Stimulated activated CD4-positive, alpha-beta T cell treated with anti-CD3 and anti-CD28 coated beads, Interleukin-1b, Interleukin-23, amount 100 ng/mL, for 48 hours (primary cell): ENCODE measurements at places on chromosomes 11 and 22.
A peak's percentile ranks its signal among the peaks of the same experiment; 100 is the strongest.

GRCh38 chr11:64861227-64861975, 16.9 kb upstream of the CDC42BPG start:
- DNase-seq: no peak

GRCh38 chr11:64858467-64859263, 14.2 kb upstream of the CDC42BPG start:
- peak; percentile 71 for DNase-seq

DNA sequence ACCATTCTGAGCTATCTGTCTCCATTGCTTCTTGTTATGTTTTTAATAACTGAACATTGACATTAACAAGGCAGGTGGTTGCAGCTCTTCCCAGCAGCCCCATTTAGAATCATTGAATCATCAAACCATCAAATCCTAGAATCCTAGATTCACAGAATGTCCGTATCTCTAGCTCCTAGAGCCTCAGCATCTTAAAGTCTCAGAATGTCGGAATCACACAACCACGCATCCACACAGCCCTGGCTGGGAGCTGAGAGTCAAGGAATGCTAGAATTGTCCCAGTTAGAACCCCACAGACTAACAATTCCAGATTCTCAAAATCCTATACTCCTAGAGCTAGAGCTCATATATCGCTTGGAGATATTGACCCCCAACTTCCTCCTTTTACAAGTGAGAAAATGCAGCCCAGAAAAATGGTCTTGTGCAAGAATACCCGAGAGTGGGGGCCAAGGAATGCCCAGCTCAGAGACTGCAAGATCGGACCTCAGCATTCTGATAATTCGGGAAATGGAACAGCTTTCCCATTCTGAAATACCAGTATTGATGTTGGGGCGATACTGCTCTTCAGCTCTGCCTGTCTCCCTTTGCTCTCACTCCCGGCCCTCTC, 38.8 kb downstream of the PDE2A start:
- no peak for DNase-seq

GRCh38 chr11:40291329-40291728, 1168.1 kb downstream of the LRRC4C start:
- DNase-seq: no peak

GRCh38 chr11:121421149-121421901, 30.8 kb upstream of the SORL1 start:
- DNase-seq: no peak

DNA sequence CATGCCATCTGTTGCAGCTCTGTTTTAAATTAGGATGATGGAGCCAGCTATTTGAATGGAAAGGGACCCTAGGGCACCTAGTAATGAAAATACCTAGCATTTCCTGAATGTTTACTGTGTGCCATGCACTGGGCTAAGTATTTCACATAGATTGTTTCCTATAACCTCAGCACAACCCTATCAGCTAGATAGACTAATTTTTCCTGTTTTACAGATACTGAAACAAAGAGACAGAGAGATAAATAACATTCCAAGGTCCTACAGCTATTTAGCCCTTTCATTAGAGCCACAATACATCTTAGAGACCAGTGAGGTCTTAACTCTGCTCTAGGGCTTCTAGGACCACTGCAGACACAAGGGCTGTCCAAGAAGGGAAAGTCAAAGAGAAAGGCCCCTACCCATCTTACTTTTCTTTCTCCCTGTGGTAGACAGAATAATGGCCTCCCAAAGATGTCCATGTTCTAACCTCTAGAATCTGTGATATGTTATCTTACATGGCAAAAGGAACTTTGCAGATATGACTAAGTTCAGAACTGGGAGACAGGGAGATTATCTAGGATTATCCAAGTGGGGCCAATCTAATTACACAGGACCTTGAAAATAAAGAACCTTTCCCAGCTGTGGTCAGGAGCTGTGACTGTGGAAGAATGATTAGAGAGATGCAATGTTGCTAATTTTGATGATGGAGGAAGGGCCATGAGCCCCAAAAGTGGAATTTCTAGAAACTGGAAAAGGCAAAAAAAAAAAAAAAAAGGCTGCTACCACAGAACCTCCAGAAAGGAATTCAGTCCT, 157.0 kb downstream of the CCDC34 start:
- DNase-seq: no peak

GRCh38 chr11:72671152-72672099, 2.8 kb downstream of the PDE2A start:
- DNase-seq: no peak

GRCh38 chr11:63909591-63910506, 7.1 kb downstream of the RCOR2 start:
- no peak for DNase-seq

DNA sequence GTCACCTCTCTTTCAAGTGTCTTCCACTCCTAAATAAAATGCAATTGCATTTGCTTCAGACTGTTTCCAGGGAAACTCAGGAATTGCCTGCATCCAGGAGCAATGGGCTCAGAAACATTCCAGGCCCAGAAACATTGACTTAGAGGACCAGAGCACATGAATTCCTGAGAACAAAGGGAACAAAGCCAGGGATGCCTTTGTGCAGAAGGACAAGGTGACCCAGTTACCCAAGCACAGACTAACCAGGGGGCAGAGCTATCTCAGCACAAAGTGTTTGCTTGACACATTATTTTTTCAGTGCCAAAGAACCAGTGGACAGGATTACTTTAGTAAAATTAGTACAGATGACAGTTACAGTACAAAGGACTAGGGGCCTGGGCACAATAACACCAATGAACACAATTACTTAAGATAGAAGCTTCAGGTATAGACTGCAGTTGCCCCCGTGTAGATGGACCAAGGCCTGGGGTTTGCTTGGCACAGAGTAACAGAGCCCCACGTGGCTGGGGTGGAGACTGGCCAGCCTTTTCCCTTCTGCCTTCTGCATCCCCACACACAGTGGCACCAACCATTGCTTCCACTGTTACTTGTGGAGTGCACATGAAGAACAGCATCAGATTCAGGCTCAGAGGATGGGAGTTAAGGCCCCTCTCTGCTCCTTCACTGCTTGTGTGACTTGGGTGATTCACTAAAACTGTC, 500.8 kb downstream of the INSC start:
- DNase-seq: no peak

- DNase-seq: no peak
Observed at GRCh38 chr22:19663821-19664355, 50.4 kb upstream of the SEPTIN5 start.

GRCh38 chr11:31812383-31813381, 1.6 kb upstream of the PAX6 start:
- DNase-seq: no peak

DNA sequence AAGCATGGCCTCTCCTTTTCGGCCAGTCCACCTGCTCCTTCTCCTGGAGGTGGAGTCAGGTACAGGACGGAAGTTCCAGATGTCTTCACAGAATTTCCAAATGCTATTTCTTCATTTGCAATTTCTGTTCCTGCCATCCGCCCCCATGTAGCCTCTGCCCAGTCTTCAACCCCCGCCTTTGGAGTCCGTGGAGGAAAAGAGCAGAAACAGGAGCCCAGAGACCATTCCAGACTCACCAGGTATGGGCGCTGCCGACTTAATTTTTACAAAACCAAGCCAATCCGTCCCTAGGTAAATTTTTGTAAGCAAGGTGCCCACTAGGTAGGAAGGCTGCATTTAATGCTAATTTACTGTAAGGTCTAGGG, 28.9 kb downstream of the RELT start:
- DNase-seq: no peak

DNA sequence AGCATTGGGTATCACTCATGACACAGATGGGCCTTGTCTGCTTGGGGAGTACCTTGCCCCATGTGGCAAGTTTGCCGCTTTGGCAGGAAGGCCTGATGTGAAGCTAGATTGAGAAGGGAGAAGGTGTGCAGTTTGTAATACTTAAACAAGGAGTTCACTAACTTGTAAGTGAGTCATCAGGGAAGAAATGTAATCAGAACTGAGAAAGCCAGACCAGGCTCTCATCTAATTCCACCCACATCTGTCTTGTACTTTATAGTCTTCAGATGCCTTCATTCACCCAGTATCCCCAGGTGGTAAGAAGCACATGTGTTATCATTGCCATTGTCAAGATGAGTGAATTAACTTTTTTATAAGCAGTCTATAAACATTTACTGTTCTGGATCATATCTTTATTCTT, 116.0 kb upstream of the DDI1 start:
- no peak for DNase-seq

DNA sequence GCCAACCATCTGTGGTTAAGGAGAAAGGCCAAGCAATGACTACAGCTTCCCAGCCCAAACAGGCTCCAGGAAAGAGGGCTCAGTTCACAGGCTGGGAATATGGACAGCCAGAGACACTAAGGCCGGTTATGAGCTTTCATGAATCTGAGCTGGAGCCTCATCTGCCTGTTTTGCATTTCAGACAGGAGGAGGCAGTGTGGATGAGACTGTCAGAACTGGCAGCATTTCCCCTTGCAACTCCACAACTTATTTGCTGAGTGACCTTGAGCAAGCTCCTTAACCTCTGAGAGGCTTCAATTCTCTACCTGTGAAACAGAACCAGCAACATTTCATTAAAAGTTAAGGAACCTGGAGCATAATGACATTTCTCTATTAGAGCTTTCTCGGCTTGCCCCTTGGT, 264.0 kb downstream of the ETS1 start:
- DNase-seq: no peak

DNA sequence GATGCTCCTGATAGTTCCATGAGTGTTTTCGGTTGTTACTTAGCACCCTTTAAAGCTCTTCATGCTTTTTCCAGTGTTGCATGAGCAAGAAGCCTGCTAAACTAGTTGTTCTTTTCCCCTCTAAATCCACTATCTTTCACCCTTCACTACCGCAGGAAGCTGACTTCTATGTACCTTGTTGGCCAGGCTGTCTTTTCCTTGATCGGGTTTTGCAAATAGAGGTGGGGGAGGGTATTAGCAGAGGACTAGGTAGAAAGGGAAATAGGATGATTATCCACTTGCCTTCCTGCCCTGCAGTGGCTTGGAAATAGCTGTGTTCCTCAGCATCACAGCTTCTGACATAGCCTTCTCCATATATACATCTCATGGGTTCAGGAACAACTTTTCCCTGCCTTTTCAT, 23.9 kb downstream of the AASDHPPT start:
- no peak for DNase-seq

- no peak for DNase-seq
Observed at GRCh38 chr11:20178976-20179375, 18.7 kb upstream of the DBX1 start.

DNA sequence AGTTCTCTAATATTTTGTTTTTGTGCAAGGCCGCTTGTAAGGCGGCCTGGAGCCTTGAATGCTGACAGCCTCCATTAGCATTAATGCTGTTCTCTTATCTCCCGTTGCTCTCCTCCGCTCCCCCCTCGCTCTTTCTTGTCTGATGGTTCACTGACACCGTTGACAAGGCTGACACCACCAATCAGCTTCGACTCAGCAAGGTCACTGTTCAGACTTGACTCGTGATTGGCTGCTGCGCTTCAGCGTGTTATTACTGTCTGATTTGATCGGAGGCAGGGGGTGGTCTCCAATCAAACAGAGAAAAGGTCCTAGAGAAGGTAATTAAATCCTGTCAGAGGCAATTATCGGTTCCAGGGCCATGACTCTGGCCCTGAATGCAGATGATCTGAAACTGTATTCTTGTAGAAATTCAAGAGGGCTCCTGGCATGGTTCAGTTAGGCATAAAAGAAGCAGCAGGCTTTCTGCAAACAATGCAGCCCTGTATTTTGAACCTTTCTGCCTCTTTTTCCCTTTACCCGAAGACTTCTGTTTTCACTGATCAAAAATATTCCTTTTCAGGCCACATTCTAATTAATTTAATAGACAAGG, 49.3 kb upstream of the MPPED2 start:
- DNase-seq: no peak

DNA sequence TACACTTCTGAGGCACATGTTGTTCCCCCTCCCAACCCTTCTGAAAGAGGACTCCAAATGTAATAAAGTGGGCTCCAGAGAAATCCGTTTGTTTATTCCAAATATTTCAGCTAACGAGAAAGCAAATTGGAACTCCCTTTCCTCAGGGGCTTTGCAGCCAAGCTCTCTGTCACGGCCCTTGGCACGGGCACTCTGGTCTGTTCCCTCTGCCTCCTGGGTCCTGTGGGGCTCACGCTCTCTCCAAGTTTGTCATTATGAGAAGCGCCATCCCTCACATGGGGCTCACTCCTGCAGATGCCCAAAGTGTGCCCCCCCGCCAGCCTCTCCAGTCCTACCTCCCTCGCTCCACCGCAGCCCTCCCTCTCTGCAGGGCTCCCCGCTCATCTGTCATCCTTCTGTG, 125.4 kb upstream of the POU2AF2 start:
- no peak for DNase-seq

DNA sequence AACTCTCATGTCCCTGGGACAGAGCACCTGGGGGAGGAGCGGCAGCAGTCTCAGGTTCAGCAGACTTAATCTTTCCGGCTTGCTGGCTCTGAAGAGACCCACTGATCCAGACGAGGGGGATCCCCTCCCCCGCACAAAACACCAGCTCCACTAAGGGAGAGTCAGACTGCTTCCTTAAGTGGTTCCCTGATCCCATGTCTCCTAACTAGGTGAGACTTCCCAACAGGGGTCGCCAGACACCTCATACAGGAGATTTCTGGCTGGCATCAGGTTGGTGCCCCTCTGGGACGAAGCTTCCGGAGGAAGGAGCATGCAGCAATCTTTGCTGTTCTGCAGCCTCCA, 157.2 kb upstream of the TMEM45B start:
- no peak for DNase-seq

DNA sequence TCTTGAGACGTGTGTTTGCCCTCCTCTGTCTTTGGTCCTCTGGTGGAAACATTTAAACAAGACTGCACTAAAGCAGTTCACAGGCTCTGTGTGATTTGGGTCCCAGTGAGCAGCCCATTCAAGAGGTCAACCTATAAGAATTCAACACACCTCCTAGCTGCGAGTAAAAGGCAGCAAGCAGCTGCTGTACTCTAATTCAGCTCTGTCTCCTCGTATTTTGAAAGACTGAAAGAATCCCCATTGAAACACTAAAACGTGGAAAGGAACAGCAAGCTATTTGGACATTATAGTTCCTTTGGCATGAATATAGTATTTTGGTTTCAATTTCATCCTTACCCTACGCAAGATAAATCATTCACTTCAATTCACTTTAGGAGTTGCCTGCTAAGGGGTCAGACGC, 1046.7 kb downstream of the DLG2 start:
- DNase-seq: no peak

DNA sequence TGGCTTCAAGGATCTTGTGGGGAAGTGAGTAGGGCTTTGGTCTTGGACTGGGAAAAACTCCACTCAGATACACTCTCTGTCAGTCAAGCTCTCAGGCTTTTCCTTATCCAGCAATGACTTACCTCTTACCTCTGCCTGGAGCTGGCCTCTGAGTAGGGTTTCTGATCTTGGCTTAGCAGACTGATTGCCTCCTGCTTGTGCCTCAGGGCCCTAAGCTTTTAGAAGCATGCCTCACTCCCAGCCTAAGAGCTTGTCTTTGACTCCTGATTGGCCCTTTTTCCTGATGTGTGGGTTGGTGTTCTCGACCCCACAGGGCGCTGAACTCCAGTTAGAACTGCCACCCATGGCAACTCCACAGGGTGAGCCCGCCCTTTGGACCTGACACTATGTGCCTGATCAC, 275.0 kb downstream of the ST3GAL4 start:
- DNase-seq: no peak
